Sigmoid colon (tissue), 7 donors: ENCODE measurements at places on chromosomes 11 and 22. TPM values are rescaled to one million over a fixed set of nuclear protein-coding genes. Genes with fewer than 3 reads are reported as not detected.

DNA sequence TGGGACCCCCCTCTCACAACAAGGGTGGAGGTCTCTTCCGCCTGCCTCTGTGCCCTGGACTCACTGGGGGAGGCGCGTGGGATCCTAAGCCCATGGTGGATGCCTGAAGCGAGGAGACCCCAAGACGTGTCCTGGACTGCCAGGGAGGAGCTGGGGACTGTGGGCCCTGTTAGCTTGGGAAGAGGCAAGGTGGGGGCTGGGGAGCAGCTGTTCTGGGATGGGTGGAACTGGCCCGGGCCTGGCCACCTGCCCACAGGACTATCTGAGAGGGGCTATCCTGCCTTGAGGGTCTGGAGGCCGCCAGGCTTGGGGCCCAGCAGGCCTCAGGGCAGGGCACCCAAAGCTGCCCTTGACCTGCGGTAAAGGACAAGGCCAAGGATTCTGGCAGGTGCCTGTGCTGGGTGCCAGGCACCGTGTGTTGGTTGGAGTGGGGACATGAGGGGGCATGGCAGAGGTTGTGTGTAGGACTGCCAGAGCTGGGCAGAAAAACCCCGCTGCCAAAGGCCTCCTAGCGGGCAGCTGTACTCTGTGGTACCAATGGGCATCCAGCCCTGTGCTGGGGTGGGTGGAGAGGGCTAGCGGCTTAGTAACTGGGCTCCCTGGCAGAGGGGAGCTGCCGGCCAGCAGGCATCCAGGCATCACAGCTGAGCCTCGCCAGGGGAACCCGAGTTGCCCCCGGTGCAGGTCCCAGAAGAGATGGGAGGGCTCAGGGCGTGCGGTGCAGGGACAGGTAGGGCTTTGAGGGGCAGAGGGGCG lies 670 bp downstream of the LSP1 start:
- no peak for DNase-seq

GRCh38 chr11:11329062-11329806 lies 23.8 kb downstream of the CSNK2A3 start:
- DNase-seq, result no peak

- DNase-seq, result no peak
These were observed 259.9 kb downstream of the CADM1 start for GRCh38 chr11:115244296-115244695.

GRCh38 chr11:68128682-68129327 lies 7.6 kb upstream of the CHKA start:
- peak; percentile 85 for DNase-seq

DNA sequence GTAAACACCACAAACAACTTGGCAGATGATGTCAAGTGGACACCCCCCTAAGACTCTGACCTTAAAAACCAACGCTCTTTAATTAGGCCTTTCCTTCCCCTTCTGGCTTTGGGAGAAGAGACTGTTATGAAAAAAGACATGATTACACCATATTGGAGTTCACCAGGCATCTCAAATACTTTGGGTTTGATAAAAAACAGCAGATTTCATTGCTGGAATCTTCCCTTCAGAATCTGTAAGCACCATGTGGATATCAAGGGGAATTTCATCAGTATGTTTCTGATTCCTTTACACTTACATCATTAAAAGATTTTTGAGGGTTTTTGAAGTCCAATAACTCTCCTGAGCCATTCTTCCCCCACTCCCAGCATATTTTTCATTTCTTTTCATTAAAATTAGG lies 85.6 kb downstream of the KIRREL3 start:
- no peak for DNase-seq

DNA sequence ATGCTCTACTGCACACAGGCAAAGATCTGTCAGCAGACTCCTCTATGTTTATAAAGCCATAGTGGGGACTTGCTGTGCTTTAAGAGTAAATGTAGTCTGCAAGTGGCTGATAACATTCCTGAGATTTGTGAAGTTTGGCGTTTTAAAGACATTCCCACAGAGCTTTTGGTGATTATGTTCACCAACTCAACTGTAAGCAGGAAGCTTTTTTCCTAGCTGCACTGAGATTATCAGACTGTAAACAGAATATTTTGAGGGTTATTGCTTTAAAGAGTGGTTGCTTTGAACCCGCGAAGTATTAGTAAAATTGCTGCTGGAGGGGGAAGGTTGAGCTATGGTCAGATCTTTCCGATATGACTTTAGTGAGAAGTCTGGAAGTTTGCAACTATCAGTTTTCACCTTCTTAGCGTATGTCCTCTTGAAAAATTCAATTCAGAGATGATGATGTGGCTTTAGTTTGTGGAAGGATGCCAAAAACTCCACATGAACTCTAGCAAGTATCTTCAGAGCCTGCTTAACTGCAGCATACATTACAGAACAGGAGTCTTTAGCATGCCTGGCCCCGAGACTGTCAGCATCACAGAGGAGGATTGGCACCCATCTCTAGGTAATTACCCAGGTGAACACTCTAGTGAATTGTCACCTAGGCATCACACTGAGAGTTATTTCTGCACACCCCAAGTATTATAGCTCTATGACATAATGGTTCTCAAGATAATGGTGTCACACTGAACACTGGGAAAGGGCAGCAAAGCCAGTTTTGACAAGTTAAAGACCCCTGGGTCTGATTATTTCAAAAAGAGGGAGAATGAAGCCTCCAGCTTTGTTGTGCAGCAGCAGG lies 89.9 kb downstream of the MTNR1B start:
- DNase-seq, result no peak

- DNase-seq, result no peak
These were observed 1726.1 kb upstream of the RAG2 start for GRCh38 chr11:38323961-38324761.

DNA sequence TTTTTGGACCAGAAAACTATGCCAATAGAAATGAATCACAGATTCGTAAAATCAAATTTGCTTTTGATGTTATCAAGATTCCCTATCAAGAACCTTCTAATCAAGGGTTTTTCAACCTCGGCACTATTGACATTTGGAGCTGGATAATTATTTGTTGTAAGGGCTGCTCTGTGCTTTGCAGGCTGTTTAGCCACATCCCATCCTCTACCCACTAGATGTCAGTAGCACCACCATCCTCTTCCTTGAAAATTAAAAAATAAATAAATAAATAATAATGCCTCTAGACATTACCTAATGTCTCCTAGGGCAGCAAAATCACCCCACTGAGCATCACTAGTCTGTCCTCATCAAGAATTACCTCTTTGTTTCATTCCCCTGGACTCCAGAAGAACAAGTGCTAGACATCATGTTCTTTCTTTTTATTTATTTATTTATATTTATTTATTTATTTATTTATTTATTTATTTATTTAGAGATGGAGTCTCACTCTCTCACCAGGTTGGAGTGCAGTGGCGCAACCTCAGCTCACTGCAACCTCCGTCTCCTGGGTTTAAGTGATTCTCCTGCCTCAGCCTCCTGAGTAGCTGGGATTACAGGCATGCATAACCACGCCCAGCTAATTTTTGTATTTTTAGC lies 744.7 kb downstream of the KCNA4 start:
- no peak for DNase-seq

DNA sequence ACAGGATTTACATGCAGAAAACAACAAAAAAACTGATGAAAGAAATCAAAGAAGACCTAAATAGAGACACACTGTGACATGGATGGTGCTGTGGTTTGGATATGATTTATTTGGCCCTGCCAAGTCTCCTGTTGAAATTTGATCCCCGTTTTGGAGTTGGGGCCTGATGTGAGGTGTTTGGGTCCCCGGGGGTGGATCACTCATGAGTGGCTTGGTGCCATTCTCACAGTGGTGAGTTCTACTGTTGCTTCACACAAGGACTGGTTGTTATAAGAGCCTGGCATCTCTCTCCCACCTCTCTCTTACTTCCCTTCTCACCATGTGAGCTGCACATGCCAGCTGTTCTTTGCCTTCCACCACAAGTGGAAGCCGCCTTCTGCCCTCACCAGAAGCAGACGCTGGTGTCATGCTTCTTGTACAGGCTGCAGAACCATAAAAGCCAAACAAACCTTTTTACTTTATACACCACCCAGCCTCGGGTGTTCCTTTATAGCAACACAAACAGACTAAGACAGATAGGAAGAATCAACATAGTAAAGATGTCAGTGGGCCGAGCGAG lies 7.8 kb upstream of the RTL6 start:
- no peak for DNase-seq

SCGB1D2 gene
- not detected for total RNA-seq

GRCh38 chr11:44031549-44031948 lies 16.2 kb upstream of the ACCSL start:
- DNase-seq, result no peak
